ENCODE measurements at places on chromosomes 12 and 14.

DNA sequence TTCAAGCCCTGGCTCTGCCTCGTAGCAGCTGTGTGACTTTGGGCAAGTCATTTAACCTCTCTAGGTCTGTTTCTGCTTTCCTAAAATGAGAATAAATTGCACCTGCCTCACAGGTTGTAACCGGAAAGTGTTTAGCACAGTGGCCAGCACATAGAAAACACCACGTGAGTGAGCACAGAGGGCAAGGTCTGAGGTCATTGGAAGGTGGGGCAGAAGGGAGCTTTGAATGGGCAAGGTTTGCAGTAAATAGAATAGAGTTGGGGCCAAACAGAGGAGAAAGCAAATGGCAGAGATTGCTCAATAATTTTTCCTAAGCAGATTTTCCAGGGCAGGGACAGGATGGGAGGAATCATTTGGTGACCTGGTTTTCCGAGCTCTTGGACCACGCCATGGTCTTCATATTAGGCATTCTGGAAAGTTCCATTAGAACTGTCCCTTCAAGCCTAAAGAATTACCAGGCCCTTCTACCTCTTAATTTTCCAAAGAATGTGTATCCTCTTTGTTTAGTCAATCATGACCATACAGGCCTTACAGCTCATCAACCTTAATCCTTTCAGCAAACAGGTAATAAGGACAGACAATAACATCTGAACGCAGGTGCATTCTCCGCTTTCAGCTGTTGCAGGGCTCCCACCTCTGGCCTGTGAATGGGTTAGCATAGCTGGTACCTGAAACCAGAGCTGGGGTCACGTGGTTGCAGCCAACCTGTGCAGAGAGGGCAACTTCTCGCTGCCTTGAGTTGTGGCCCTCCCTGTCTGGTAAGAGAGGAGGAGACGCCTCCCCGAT lies 53.8 kb downstream of the VWF start:
- DNase-seq, result no peak

- no peak for DNase-seq
Measured at GRCh38 chr14:19743256-19743655, at the start of gene OR4Q3. TSS of gene OR4Q3 (plus strand) at chr14:19743571.

- no peak for DNase-seq
Measured at GRCh38 chr12:122523280-122523679, 3.5 kb downstream of the RSRC2 start.

GRCh38 chr12:97503073-97503855 lies 40.7 kb downstream of the RMST start:
- no peak for DNase-seq

- no peak for DNase-seq
Measured at GRCh38 chr14:83779266-83779665, 1750.7 kb upstream of the FLRT2 start.

- no peak for DNase-seq
Measured at GRCh38 chr14:55904086-55904485, 214.1 kb upstream of the PELI2 start.
